Activated naive CD4-positive, alpha-beta T cell (primary cell): ENCODE measurements at places on chromosomes 12 and 14.

DNA sequence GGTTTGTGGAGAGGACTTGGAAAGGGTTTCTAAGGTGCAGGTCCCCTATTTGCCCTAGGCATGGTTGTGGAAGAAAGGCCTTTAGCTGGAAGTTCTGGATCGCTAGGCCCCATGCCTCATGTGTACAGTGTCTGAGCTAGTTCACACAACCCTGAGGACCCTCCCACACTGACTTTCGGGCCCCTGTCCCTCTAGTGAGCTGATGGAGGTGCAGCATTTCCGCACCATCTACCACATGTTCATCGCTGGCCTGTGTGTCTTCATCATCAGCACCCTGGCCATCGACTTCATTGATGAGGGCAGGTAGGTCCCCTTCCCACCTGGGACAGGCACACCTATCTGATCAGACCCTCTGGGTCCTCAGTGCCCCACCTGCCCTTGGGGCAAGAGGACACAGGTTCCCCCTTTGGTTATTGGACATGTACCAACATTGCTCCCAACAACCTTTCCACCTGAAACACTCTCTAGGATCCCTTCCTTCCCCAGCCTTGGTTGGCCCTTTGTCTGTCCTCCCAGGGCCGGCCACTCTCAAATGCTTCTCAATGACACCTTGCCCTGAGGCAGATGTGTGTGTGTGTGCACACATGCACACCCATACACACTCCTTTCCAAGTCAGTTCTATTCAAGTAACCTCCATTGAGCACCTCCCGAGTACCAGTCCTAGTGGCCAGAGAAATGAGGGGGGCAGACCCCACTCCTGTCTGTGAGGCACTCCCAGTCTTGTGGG is 2.6 kb downstream of the SOAT2 start:
- DNase-seq: no peak

DNA sequence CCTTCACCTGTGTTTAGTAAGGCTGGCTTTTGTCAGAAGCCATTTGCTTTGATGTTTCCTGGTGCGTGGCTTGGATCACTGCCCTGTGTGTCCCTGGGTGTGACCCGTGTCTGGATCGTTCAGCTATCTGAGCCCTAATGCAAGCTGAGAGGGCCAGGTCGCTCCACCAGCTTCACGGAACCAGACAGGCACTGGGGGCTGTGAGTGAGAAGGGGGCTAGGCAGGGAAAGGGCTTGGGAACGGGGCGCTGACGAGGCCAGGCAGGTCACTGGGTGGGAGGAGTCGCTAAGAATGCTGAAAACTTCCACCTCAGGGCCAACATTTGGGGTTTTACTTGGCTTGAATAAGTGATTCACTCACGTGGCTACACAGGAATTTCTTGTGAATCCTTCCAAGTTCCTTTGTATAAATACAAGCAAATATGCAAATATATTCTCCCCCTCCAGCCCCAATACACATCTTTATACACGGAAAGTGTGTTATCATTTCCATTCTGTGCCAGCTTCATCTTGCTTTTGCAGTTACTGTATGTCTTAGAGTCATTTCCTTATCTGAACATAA is 24.2 kb upstream of the MMP17 start:
- no peak for DNase-seq

DNA sequence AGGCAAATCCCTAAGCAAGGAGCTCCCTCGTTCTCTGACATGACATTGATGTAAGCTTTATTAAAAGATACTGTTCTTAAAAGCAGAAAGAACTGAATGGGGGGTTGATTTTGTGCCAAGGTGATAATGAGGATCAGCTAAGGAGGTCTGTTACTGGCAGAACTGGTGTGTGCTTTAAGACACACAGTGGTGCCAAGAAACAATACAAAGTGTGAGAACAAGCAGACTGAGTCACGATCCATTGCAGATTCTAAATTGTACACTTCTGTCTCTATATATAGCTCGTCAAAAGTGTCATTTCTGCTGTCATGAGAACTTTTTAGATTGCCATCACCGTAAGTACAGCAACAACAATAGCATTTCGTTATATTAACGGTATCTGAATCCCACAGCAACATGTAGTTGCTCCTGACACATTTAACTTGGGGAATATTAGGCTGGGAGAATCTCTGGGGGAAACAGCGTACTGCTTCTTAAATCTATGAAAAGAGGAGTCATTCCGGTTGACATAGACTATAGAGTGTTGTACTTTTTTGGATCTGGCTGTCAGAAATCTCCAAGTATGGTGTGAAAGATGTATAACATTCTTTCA is 151.3 kb upstream of the PRKD1 start:
- DNase-seq: no peak

GRCh38 chr12:109951751-109952150 is 44.4 kb downstream of the GIT2 start:
- no peak for DNase-seq

DNA sequence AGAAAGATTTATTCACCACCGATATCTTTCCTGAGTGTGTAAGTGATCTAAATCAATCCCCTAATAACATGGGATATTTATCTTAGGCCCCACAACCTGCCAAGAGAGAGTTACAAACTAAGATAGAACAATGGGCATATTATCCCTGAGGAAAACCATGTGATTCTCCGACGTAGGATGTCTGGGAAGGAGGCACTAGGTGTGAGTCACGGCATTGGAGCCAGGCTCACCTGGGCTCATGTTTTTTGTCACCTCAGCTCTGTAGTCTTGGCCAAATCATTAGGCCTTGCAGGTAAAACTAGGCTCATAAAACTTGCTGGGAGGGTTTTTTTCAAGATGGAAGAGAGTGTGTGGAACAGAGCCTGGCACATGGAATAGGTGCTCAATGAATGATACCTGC is 129.7 kb upstream of the PLEKHG7 start:
- no peak for DNase-seq

DNA sequence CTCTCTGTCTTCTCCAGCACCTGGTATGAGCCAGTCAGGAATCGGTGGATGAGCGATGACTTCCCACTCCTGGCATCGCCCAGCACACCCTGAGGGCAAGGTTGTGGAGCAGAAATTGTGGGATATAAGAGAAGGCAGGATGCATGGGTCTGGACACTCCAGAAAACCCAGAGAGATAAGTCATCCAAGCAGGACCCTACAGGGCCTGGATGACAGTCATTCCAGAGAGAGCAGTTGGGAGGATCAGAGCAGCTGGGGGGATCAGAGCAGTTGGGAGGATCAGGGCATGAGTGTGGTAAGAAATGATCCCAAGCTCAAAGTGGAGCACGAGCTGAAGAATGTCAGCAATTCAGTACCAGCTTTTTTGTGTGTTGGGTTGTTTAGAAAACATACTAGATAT is 4.0 kb downstream of the AGAP2 start:
- DNase-seq: no peak

DNA sequence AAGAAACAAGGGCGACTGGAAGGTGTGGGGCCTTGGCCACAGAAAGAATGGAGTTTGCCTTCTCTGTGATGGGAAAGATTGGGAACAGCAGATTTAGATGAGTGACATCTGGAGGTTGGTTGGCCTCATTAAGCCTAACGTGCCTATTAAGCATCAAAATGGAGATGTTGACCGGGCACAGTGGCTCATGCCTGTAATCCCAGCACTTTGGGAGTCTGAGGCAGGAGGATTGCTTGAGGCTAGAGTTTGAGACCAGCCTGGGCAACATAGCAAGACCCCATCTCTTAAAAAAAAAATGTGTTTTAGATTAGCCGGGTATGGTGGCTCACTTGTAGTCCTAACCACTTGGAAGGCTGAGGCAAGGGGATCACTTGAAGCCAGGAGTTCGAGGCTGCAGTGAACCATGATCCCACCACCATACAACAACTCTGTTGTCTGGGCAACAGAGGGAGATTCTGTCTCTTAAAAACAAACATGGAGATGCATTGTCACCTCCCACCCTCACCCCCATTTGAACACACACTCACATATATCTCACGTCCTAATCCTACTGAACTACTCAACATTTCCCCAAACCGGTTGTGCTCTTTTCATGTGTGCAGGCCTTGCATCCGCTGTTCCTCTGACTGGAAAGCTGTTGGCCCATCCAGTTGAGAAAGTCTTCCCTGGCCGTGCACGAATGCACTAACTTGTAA is 172.1 kb downstream of the ETV6 start:
- DNase-seq: no peak

- DNase-seq: no peak
These were observed 18.6 kb downstream of the LRTM2 start for GRCh38 chr12:1838994-1839365.

DNA sequence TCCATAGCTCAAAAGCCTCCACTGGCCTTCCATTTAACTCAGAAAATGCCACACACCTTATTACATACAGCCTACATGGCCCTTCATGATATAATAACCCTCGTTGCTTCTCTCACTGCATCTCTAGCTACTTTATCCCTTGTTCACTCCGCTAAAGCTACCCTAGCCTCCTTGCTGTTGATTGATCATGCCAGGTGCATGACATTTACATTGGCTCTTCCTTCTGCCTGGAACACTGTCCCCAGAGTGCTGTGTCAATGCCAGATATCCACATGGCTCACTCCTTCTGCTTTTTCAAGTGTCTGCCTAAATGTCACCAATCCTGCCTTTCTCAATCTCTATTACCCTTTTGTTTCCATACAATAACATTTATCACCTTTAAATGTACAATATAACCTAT is 58.3 kb downstream of the CAND1 start:
- no peak for DNase-seq

DNA sequence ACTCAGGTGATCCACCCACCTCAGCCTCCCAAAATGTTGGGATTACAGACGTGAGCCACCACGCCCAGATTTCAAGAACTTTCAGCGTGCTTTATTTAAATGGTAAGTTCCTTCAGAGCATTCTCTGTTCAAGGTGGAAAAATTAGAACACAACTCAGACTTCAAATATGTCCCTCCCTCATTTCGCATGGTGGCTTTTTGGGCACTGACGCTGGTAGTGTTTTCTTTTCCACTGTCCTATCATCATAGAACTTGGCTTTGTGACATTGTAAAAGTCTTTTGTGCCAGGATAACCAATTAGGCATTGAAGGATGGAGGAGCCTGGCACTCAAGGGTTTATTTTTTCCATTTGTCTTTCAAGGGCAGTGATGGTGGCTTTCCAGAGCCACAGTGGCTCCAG is 190.8 kb downstream of the NUAK1 start:
- no peak for DNase-seq

DNA sequence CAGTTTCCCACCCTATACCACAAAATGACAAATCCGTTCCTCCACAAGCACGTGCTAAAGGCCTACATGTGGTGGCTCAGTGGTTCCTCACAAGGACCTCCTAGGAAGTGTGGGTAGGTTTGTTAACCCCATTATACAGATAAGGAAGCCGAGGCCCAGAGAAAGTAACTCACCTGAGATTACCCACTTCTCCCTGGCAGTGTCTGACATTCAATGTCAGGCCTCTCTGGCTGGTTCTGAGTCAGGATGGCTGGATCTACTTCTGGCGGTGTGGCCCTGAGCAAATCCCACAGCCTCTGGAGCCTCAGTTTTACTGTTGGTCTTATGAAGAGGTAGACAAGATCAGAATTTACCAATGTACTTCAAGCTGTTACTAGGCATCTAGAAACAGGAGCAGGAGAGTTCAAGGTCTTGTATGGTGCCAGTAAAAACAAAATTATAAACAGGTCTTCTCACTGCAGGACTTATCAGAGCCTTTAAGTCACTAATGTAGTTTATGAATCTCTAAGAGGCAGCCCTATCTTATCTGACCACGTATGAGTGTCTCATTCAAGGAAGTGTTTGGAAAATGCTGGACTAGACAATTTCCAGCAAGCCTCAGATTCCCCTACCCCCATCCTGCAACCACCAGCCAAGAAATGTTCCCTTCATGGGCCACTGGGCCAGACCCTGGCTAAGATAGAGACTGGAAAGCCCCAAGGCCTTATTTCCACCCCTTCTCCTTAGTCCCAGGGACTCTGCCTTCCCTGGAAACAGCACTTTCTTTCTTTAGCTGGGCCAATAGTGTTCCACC is 4.2 kb downstream of the HSPB8 start:
- DNase-seq: no peak

DNA sequence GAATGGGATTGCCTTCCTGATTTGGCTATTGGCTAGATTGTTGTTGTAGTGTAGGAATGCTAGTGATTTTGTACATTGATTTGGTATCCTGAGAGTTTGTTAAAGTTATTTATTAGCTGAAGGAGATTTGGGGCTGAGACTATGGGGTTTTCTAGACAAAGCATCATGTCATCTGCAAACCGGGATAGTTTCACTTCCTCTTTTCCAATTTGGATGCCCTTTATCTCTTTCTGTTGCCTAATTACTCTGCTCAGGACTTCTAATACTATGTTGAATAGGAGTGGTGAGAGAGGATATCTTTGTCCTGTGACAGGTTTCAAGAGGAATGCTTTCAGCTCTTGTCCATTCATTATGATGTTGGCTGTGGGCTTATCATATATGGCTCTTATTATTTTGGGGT is 265.7 kb upstream of the MGAT4C start:
- no peak for DNase-seq

DNA sequence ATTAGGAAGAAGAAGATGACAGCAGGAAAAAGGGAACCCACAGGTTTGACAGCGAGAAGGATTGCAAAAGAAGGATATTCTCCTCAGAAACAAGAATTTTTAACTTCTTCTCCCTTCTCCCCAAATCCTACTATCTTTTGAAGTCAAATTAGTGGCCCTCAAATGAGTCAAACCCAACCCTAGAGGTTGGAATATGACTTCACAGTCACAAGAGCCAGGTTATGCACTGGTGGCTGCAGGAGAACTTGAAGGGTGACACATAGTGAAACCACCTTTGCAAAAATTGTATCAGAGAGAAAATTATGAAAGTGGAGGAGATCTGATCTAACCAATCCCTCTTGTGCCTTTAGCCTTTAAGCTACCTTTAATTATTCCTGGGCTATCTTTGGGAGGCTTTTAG is 386.2 kb upstream of the CCDC196 start:
- DNase-seq: no peak

DNA sequence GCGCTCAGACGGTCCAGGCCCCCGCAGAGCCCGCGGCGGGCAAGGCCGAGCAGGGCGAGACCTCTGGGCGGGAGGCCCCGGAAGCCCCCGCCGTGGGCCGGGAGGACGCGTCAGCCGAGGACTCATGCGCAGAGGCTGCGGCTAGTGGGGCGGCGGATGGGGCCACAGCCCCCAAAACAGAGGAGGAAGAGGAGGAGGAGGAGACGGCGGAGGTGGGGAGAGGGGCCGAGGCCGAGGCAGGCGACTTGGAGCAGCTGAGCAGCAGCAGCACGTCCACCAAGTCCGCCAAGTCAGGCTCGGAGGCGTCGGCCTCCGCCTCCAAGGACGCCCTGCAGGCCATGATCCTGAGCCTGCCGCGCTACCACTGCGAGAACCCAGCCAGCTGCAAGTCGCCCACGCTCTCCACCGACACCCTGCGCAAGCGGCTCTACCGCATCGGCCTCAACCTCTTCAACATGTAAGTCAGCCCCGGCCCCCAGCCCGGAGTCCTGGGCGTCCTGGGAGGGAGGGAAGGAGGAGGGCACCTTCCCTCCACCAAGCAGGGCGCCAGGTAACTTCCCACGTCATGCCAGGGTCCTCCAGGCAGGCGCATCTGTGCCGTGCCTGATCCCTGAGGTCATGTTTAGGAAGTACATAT is 72.4 kb downstream of the IQSEC3 start:
- DNase-seq: no peak

DNA sequence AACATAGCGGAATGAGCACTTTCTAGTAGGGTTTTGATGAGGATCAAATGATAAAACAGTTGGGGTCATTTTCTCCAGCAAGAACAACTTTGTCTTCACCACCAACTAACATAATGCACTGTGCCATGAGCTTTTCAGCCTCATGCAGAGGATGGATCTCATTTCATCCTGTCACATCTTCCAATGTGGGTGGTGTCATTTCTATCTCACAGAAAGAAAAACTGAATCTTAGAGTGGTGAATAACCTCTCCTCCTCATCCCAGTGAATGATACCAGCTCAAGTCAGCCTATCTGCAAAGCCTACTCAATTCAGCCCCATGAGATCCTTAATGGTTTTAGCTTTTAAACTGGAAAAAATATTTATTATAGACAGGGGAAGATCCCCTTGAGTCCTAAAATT is 1147.2 kb downstream of the VRK1 start:
- no peak for DNase-seq
